ENCODE measurements at places on chromosomes 6 and 20. TPM values are rescaled to one million over a fixed set of nuclear protein-coding genes. Genes with fewer than 3 reads are reported as not detected.

ATP5F1E gene
- 11.8 TPM for total RNA-seq

MLN gene
- total RNA-seq: not detected

KHDC1L gene
- not detected for total RNA-seq

TAF8 gene
- total RNA-seq: 15.8 TPM

GLP1R gene
- not detected for total RNA-seq

Measured in lower leg skin (tissue), 4 donors.